ENCODE measurements at places on chromosomes 5 and 9.

DNA sequence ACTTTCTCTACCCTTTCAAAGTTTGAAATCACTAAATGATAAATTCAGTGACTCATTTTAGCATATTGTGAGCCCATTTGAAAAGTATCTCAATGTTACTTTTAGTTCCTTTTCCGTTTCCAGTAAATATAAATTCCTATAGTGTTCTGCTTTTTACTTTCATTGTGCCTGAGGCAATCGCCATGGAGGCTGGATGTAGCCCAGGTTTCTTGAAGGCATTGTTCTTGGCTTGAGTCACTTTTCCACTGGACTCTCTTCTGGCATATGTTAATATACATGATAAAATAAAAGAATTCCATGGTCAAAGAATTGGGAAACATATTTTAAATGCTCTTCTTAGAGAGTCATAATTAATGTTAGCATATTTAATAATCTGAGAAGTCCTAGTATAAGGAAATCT lies 327.0 kb downstream of the IZUMO3 start:
- no peak for DNase-seq

- no peak for DNase-seq
Measured at GRCh38 chr9:123957731-123958130, 27.8 kb upstream of the DENND1A start.

GRCh38 chr5:67805666-67806348 lies 409.7 kb upstream of the PIK3R1 start:
- DNase-seq: no peak

- no peak for DNase-seq
Measured at GRCh38 chr9:129682381-129682780, 16.9 kb downstream of the PRRX2 start.

DNA sequence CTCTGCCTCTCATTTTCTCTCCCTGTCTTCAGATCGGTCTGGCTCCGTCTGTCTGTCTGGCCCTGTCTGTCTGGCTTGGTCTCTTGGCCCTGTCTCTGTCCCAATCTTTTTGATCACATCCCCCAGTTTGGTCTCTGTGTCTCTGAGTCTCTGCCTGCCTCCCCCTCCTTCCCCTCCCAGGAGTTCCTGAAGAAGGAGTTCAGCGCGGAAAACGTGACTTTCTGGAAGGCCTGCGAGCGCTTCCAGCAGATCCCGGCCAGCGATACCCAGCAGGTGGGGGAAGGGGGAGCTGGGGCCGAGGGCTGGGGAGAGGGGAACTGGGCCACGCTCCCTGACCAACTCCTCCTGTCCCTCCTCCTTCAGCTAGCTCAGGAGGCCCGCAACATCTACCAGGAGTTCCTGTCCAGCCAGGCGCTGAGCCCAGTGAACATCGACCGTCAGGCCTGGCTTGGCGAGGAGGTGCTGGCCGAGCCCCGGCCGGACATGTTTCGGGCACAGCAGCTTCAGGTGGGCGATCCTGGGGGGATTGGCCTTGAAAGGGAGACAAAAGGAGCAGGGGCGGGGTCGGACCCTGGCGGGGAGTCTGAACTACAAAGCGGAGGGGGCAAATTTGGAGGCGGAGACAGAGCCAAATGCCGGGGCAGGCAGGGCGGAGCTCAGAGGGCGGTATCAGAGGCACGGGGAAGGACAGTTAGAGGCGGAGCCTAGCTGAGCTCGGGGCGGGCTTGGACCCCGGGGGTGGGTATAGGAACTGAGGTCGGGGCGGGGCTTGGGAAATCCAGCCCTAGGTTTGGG lies 9.0 kb downstream of the RGS14 start:
- DNase-seq: no peak

GRCh38 chr9:6054280-6055099 lies 39.1 kb upstream of the RANBP6 start:
- DNase-seq: no peak

- no peak for DNase-seq
Measured at GRCh38 chr5:32916648-32917047, 205.5 kb downstream of the NPR3 start.

- no peak for DNase-seq
Measured at GRCh38 chr9:71752352-71752751, 16.0 kb downstream of the CEMIP2 start.

DNA sequence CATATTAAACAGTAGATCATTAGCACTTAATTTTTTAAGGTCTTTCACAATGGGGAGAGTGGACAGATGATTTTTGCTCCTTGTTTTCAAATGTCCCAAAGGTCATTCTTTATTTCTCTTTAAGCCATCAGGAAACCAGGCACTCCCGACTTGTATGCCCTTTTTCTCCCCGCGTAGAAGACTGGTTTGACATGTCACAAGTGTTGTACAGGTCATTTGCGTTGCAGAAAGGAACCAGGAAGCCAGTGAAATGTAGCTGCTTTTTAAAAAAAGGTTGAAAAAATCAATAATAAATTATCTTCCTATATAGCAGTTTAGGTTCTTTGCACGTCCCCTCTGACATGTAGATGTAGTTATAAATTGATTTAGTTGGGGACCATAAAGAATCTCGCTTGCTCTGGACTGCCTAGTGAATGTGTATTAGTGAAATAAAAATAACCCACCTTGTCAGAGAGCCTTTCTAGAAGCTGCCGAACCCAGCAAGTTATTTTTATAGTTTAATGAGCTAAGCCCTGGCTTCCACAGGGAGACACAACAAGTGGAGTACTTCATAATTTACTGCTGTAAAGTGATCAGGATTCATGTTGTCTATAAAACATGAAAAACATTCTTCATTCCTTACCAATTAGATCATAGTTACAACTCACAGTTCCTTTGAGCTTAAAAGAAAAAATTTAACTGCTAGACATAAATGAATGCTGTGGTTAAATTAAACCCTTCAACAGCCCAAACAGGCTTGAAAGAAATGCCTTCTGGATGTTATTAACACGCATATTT lies 404.6 kb downstream of the CSNK1G3 start:
- no peak for DNase-seq

- no peak for DNase-seq
Measured at GRCh38 chr5:137995077-137995748, 37.7 kb downstream of the FAM13B start.

DNA sequence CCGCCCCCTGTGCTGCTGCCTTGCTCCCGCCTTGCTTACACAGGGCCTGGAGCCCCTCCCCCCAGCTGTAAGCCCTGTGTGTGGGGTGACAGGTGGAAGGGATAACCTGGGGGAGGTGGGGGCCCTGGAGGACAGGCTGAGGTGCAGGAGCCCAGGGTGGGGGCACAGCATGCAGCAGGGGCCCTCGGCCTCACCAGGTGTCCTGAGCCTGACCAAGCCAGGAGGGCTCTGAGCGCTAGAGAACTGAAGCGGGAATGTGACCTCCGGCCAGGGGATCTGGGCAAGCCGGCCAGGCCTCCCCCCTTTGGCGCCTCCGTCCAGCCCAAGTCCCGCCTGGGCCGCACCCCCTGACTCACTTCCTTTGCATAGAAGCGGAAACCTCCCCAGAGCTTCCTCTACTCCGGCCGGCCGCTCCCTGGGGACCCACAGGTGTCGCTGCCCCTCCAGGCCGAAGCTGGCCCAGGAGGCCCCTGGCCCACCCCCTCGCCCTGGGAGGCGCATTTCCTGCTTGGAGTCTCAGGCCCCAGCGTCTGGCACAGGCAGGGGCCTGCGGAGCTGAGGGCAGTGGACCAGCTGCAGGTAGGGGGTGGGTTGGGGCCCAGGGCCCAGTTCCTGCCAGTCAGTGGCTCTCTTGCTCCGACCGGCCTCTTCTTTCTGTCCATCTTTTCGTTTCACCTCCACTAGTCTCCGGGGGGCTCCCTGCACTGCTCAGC lies at the start of gene TOR4A:
Gene TOR4A, plus strand, starts transcription at position 398 of the 713 bp plus-strand sequence. CDS start 964 bp downstream, outside the sequence.
- DNase-seq: peak; percentile 96

- no peak for DNase-seq
Measured at GRCh38 chr9:87157366-87158031, 210.2 kb upstream of the GAS1 start.

- no peak for DNase-seq
Measured at GRCh38 chr5:112974901-112975300, 1.7 kb upstream of the DCP2 start.

DNA sequence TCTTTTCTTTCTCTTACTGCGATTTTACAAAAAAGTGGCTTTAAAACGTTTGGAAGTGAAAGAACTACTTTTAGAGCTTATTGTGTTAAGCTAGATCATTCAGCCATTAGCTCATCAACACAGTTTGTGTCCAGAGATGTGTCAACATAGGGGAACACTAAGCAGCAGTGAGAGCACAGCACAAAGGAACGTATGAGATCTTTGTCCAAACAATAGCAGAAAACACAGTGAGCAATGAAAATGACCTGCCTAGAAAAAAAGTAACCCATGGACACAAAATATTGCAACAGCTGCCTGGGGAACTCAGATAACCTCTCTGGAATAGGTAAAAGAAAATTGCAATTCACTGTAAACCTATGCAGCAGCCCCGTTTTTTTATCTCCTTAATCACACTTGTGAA lies 372.5 kb downstream of the ARHGEF28 start:
- no peak for DNase-seq

- no peak for DNase-seq
Measured at GRCh38 chr9:14730461-14730898, 7.9 kb upstream of the CER1 start.

- DNase-seq: peak; percentile 23
Measured at GRCh38 chr5:111735583-111736270, 21.3 kb downstream of the NREP start.

DNA sequence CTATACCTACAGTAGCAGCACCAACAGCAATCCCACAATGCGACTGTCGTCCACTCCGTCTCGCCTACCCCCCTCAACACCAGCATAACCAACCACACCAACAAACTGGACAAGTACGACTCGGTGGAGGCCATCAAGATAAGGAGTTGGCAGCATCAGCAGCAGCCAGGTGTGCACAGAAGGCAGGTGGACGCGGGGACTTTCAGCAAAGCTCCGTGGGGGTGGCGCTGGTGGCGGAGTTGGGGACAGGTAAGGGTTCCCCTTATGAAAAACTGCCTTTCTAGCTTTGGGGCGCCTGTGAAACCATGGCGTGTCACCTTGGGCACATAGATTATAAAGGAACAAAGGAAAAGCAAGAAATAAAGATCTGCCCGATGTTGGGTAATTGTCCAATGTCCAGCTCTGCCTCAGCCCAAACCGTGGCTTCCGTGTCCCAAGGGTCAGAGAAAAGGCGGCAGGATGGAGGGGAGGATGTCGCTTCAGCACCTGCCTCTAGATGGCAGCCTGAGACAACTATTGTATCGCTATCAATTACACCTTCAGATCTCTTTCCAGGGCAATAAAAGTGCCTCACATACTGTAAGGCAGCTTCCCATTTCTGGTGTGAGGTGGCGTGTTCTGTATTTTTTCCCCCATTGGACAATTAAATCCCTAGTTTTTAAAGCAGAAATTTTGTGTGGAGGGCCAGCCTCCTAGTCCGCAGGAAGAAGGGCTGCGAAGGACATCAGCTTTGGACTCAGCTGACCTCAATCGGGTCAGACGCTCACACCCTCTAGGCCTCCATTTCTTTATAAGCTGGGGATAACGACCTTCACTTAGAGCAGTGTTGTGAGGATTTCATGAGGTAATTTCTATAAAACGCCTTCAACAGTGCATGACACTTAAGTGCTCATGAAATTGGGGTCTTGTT lies 58.8 kb downstream of the MTRR start:
- peak; percentile 54 for DNase-seq

DNA sequence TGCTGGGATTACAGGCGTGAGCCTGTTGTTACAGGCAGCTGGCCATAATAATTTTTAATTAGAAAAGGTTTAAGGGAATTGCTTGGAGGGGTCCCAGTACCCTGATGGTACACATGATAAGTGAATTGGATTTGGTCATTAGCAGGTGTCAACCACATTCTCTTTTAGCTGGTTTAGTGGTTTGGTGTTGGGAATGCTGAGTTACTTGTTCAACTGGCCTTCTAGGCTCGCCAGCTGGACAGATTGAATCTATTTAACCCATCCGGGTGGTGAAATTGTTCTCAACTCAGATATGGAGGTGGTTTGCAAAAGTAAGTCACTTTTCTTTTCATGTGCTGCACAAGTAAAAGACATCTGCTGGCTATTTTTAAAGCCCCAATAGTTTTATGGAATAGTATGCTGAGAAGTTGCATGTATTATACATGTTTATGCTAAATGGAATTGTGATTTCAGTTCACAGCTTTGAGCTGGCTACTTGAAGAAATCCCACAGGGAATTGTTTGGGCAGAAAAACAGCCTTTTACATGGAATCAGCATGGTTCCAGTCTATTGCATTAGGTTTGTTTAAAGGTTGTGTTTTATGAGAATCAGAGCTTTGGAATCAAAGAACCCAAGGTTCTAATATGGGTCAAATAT lies 149.8 kb upstream of the SLC28A3 start:
- DNase-seq: no peak

DNA sequence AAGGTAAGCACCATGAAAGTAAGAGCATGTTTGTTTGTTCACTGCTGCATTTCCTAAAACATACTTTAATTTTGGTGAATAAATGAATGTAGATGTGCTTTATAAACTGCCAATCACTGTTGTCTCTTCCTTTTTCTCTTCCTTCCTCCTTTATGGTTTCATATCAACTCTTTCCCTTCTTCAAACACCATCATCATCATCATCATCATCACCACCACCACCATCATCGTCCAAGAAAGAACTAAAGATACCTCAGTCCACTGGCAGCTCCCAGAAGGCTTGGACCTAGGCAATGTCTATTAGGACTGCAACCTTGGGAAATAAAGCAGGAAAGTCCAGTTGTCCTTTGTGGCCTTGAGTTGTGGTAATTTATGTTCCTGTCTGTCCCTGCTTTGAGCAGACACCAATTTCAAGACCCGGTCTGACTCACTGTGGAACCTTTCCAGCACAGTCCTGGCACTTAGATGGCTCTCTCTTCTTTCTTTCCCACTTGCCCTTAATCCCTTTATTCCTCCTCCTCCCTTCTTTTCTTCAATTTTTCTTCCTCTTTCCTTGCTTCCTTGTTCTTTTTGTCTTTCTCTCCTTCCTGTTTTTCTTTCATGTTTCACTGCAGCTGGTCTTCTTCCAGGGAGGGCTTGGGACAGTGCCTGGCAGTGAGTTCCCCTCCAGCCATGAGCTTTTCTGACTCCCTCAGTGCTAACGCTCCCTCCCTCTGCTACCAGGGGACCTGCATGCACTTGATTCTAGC lies 99.3 kb downstream of the ANGPTL2 start:
- DNase-seq: no peak

- peak; percentile 21 for DNase-seq
Measured at GRCh38 chr5:80654054-80654390, 430 bp upstream of the MSH3 start.

GRCh38 chr9:98927724-98928123 lies 16.0 kb upstream of the COL15A1 start:
- no peak for DNase-seq

DNA sequence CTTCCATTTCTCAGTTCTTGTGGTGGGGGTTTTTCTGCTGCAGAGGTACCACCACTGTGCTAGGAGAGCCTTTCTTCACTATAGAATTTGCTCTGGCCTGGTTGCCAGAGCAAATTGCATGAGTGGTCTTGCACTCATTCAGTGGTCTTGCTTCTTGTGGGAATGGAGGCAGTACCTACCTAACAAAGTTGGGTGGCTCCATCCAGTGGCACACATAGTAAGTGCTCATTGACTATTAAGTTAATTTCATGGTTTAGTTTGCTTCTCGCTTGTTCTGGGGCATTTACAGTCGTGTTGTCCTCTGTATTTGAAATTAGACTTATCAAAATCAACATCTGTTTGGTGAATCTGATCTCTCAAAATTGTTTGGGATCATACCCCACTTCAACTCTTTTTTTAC lies 23.0 kb downstream of the SLC28A3 start:
- no peak for DNase-seq

- DNase-seq: peak; percentile 90
Measured at GRCh38 chr9:14314424-14314928, 535 bp upstream of the NFIB start.
